T-helper 2 cell treated with Interferon-gamma antibody and Interleukin-4, amounts not matched to agents 5 μg/mL and 100 μg/mL, for 36 hours (primary cell): ENCODE measurements at places on chromosomes 3 and 15.
A peak's percentile ranks its signal among the peaks of the same experiment; 100 is the strongest.

- no peaks in the 10 kb centered on the region for H3K27me3 ChIP-seq
- no peaks in the 10 kb centered on the region for H3K36me3 ChIP-seq
- no peak for DNase-seq
- no peaks in the 10 kb centered on the region for H3K4me1 ChIP-seq
These were observed 644.6 kb downstream of the CADM2 start for GRCh38 chr3:85603378-85603777.

- peaks cover 19% of the 10 kb centered on the region for H3K4me1 ChIP-seq
- peaks cover 4% of the 10 kb centered on the region for H3K36me3 ChIP-seq
- H3K27ac ChIP-seq, result no peak overlapping the region
- DNase-seq, result no peak
- H3K27me3 ChIP-seq, result no peaks in the 10 kb centered on the region
- no peak overlapping the region for H3K4me3 ChIP-seq
These were observed 114.9 kb upstream of the MLF1 start for GRCh38 chr3:158456114-158456513.

DNA sequence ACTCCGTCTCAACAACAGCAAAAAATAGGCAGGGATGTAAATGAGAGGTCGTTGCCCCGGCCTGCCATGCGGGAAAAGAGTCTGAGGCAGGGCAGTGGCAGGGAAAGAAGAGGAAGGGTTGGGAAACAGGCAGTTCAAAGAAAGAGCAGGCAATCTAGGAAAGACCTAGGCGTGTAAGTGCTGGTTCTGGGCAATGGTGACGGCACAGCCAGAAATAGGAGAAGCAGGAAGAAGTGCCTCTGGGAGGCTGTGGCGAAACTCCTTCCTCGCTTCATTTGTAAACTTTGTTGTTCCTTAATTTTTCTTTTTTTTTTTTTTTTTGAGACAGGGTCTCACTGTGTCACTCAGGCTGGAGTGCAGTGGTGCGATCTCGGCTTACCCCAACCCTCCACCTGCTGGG lies 4.3 kb downstream of the SLC51A start:
- no peak overlapping the region for H3K4me3 ChIP-seq
- H3K36me3 ChIP-seq, result no peaks in the 10 kb centered on the region
- H3K4me1 ChIP-seq, result peaks cover 13% of the 10 kb centered on the region
- no peak overlapping the region for H3K27ac ChIP-seq
- H3K27me3 ChIP-seq, result peaks cover 3% of the 10 kb centered on the region

DNA sequence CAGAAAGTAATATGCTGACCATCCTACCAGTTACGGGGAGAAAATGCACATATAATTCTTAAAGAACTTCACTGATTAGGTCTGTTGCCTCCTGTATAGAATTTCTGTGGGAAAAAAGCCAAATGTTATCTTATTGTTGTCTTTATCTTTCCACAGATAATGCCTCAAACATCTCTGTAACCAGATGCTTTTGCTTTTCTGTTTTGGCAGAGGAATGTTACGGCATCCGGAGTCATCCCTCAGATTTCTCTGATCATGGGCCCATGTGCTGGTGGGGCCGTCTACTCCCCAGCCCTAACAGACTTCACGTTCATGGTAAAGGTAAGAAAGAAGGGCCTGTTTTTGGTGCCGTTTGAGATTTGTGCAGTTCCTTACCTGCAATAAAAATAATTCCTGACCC lies 33.5 kb downstream of the PCCB start:
- no peaks in the 10 kb centered on the region for H3K27me3 ChIP-seq
- H3K27ac ChIP-seq, result no peak overlapping the region
- H3K4me3 ChIP-seq, result no peak overlapping the region
- DNase-seq, result no peak
- peaks cover 1% of the 10 kb centered on the region for H3K4me1 ChIP-seq
- peaks cover 49% of the 10 kb centered on the region for H3K36me3 ChIP-seq

- H3K27me3 ChIP-seq, result no peaks in the 10 kb centered on the region
- H3K27ac ChIP-seq, result no peak overlapping the region
- H3K4me3 ChIP-seq, result no peak overlapping the region
- no peaks in the 10 kb centered on the region for H3K4me1 ChIP-seq
These were observed 328.5 kb downstream of the RBMS3 start for GRCh38 chr3:29609328-29609811.

DNA sequence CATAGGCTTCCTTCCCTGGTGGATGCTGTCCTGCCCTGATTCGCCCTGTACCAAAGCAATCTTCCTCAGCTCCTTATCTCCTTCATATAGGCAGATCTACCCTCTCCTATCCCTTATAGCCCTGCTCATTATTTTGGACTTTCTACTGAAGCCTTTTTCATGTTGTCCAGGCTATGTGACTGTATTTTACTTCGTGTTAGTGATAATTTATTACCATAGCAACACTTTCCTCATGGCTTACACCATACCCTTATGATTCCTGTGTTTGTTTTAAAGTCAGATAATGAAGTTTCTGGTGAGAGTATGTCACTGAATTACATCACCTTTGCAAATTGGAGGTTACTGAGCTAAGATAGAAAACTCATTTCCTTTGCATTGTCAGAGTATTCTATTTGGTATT lies 352.6 kb downstream of the NLGN1 start:
- H3K4me1 ChIP-seq, result no peaks in the 10 kb centered on the region
- no peaks in the 10 kb centered on the region for H3K36me3 ChIP-seq
- no peak overlapping the region for H3K4me3 ChIP-seq
- H3K27me3 ChIP-seq, result no peaks in the 10 kb centered on the region

DNA sequence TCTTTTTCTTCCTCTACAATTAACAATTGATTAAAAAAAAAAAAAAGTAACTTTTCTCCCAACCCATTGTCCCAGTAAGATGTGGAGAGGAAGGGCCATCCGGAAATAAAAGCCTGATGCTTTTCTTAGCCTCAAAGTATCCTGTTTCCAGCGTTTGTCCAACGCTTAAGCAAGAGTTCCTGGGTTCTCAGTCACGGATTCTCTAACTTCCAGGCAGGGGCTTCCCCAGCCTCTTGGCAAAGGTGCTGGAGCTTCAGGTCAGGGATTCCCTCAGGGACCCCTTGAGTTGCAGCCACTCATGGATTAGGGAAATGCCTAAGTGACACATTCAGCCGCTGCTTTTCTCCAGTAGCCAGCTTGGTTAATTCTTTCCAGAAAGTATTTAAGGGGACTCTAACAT lies 22.3 kb upstream of the C2CD4B start:
- H3K36me3 ChIP-seq, result no peaks in the 10 kb centered on the region
- H3K27me3 ChIP-seq, result peaks cover 15% of the 10 kb centered on the region
- no peak for DNase-seq
- H3K27ac ChIP-seq, result no peak overlapping the region
- no peak overlapping the region for H3K4me3 ChIP-seq
- H3K4me1 ChIP-seq, result peaks cover 5% of the 10 kb centered on the region

DNA sequence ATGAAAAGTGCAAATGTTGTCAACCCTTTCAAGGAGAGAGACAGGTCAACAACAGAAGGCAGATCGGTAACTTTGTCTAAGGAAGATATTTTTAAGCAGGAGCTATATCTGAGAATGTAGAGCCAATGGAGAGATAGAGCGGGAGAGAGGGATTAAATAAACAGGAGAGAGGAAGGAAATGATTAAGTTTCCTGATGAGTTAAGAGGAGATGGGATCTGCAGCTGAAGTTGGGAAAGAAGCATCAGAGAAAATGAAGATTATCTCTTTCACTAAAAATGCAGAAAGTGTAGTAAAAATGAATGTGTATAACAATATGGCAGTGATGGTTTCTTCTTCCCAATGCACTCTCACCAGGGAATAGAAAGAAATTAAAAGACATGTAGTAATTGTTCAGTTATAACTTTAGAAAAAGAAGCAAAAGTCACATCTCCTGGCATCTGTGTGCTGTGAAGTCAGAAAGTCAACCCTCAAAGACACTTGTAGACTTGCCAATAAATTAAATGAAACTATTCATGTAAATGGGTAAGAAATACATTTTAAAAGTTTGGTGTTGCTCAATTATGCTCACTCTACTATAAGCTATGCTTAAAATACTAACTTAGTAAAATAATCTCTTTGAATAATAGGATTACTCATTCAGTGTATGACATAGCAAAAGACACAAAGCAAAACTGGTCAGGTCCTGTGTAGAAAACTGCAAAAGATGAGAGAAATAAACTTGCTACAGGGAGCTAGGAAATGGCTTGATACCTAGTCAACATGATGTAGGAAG lies 264.6 kb downstream of the ZIC4 start:
- DNase-seq, result no peak
- H3K27ac ChIP-seq, result no peak overlapping the region
- H3K4me1 ChIP-seq, result no peaks in the 10 kb centered on the region
- no peaks in the 10 kb centered on the region for H3K27me3 ChIP-seq

DNA sequence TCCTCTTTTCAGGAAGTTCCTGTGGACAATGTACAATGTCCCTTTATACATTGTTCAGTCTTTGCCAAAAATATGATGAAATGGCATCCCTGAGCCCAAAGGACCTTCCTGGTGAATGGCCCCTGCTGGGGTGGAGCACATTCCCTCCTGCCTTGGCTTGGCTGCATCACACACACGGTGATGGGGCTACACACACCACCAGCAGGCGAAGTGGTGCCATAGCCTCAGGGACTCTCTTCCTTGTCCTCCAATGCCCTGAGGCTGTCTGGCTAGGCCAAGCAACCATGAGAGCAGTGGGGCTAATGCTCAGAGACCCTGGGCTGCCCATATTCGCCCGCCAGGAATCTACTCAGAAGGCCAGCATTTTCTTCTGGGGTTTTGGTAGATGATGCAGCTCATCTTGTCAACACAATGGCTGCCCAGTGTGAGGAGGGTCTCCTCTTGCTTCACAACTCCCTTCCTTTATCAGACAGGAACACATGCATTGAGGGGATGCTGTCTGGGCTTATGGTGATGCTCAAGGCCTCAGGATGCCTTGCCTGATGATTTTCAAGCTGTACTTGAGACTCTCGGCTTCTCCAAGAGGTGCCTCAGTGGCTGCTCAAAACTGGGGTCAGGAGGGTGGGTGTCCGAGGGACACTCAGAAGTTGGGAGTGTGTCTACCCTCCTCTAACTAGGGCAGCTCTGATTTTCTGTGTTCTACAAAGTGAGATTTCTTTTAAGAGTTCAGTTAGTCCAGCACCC lies 40.9 kb upstream of the EPHB1 start:
- no peaks in the 10 kb centered on the region for H3K27me3 ChIP-seq
- no peaks in the 10 kb centered on the region for H3K4me1 ChIP-seq
- H3K27ac ChIP-seq, result no peak overlapping the region

- H3K4me3 ChIP-seq, result no peak overlapping the region
- H3K4me1 ChIP-seq, result peaks cover 54% of the 10 kb centered on the region
- peaks cover 33% of the 10 kb centered on the region for H3K36me3 ChIP-seq
- no peaks in the 10 kb centered on the region for H3K27me3 ChIP-seq
- peak overlapping the region; percentile 34 for H3K27ac ChIP-seq
- no peak for DNase-seq
These were observed 41.0 kb downstream of the MBNL1 start for GRCh38 chr3:152309535-152310307.

DNA sequence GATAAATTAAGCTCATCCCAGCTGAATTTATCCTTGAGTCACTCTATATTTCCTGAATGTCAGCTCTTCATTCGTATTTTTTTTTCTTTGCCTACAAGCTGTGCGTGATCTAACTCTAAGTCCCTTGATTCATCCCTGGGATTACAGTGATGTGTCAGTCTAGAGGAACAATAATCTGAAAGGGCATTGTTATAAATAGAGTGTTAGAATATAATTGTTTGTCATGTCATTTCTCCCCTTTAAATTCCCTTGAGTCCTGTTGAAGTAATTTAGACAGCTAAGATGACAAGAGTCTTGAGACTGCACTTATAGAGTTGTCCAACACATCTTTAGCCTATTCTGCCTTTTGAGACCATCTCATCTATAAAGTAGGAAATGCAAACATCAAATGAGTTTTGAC lies 621.8 kb downstream of the ZIC1 start:
- no peaks in the 10 kb centered on the region for H3K27me3 ChIP-seq
- no peaks in the 10 kb centered on the region for H3K4me1 ChIP-seq
- no peaks in the 10 kb centered on the region for H3K36me3 ChIP-seq
- DNase-seq, result no peak
- H3K4me3 ChIP-seq, result no peak overlapping the region
